ENCODE measurements at places on chromosomes 7 and 10. TPM values are rescaled to one million over a fixed set of nuclear protein-coding genes. Genes with fewer than 3 reads are reported as not detected.

RASA4 gene
- 18.9 TPM for total RNA-seq

SLC29A4 gene
- total RNA-seq = 32.5 TPM

NACAD gene
- total RNA-seq = 7.2 TPM

IGF2BP3 gene
- 117 TPM for total RNA-seq

METTL27 gene
- 2.3 TPM for total RNA-seq

OR2A42 gene
- not detected for total RNA-seq

FAM25A gene
- total RNA-seq = not detected

All from neural crest cell (in vitro differentiated cells).